Stimulated activated memory B cell treated with anti-CD40 and anti-IgM and Interleukin-4, amounts not matched to agents 10 μg/mL and 1 μg/mL and 100 μg/mL, for 72 hours (primary cell): ENCODE measurements at places on chromosomes 2 and 18.
A peak's percentile ranks its signal among the peaks of the same experiment; 100 is the strongest.

GRCh38 chr18:57075716-57076400 lies 71.0 kb upstream of the BOD1L2 start:
- ATAC-seq: no peak

DNA sequence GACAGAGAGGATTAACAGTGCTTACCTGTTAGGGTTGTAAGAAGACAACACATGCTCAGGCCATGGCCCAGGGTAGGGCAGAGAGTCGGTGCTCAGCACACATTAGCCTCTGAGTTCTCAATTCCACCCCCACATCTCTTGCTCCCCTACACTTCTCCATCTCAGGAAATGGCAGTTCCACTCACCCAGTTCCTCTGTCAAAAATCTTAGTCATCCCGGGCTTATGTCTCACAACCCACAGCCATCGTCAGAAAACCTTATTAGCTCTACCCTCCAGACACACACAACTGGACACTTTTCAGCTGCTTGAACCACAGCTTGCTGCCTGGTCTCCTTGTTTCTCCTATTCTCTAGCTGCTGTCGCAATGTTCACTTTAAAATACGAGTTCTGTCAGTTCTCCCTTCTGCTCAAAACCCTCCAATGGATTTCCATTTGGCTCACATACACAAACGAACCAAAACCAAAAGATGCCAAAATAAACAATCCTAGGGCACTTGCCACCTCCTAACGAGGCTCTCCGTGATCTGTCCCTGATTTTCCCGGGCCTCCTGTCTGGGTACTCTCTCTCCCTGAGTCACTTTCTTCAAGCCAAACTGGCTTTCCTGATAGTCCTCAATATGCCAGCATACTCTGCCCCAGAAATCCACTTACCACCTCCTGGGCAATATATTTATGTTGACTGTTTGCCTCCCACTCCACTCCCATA lies 89.7 kb downstream of the KCTD1 start:
- ATAC-seq: peak; percentile 80

GRCh38 chr2:7845332-7845731 lies 836.5 kb upstream of the ID2 start:
- ATAC-seq: no peak

DNA sequence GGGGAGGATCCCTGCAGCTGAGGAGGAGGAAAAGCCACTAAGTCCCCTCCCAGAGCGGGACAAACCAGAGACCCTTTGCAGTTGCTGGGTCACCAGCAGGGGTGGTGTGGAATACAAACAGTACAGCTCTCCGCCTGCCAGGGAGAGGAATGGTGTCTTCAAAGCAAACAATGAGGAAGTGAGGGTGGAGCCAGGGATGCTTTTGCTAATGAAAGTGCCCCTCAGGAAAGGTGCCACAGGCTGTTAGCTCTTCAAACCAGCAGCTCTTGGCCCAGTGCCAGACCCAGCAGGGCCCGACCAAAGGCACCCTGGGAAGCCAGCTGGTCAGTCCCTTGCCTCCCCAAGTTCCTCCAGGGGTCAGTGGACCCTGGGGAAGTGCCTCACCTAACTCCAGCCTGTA lies 102.8 kb downstream of the HIBCH start:
- no peak for ATAC-seq

DNA sequence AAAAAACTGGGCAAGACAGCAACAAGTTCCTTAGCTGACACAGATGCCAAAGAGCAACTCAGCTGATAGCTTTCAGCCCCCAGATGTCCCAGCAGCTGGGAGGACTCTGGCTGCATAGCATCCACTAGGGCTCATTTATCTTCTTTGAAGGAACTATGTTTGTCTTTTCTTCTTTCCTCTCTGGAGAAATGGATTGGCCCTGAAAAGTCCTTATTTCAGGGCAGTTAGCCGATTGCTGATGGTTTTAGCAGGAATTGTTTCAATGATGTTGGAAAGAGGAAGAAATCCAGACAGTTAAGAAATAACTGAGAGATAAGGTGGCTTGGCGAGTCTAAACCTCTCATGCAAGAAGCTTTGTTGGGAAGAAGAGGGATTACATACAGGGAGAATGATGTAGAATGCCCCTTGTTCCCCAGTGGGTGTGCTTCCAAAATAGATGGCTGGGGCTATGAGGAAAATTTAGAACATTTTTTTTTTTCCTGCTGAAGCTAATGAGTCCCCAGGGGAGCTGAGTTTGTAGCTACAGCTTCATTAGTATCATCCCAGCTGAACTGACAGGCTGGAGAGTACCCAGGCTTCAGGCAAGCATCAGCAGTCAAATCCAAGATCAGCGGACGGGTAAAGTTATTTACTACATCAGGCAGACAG lies 33.6 kb upstream of the SERPINE2 start:
- ATAC-seq: no peak

DNA sequence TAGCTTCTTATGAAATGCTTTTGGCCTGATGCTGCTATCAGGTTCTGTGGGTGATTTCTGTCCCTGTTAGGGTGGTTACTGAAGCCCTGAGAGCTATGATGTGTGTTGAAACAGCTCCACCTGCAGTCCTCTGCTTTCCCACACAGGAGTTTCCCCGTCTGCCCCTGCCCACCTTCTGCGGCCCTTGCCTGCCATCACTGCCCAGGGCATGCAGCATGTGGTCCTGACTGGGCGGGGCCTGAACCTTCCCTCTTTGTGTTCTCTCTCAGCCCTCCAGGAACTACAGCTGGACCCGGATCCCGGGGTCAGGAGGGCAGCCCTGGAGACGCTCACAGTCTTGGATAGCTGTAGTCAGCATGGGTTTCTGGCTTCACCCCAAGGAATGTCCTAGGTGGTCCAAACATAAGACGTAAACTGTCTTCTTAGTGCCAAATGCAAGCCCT lies 21.4 kb downstream of the HJURP start:
- peak; percentile 26 for ATAC-seq

DNA sequence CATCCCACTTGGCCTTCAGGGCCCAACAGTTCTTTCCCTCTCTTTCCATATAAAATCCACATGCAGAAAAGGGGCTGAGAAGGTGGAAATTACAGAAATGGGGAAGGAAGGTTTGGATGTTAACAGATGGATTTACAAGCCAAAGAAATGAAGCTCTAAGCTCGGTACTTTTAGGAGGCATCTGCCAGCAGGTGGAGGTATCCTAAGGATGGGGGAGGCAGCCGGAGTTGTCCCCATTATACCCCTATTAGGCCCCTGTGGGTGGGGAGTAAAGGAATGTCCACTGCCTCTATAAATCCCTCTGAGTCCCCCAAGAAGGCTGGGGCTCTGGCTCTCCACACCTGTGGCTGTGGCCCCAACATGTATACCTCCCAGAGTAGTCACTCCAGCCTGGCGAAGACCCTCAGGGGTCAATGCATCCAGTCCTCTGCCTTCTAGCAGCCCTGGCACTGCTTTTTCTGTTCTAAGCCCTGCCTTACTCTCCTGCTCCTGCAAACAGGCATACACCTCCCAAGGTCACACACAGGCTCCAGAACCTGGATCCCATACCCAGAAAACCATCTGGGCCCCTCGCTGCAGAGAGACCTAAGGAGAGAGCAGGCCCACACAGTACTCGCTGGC lies 1.2 kb downstream of the FBXO41 start:
- no peak for ATAC-seq

DNA sequence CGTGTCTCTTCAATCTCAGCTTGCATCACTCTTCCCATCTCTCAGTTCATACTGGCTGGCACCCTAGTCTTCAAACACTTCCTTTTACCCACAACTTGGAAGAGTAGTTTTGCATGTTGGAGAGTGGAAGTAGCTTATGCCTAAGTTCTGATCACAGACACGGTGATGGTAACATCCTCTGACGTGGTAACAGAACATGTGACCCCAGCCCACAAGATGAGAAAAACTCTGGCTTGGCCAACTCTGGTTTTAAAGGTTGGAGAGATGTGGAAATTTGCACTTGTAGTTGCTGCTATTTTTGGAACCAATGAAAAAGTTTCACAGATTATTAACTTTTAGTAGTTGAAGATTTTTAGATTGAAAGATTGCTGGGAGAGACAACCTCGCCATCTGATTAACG lies 155.4 kb upstream of the SLC35G4 start:
- no peak for ATAC-seq

DNA sequence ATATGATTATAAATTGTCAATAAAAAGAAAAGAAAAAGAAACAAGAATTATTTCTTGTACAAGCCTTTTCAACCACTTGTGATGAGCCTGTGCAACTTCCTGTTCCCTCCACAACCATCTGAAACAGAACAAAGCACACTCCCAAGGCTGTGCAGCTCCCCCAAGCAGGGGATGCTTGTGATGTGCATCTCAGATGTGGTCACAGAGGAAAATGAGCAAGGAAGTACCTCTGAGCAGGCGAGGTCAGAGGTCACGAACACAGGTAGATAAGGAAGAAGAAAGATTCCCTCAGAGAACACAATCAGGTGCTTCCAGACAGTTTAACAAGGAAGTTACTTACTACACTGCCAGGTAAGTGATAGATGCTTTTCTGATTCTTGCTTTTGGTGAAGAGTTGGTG lies 274.8 kb upstream of the SLC39A10 start:
- no peak for ATAC-seq

GRCh38 chr2:201440182-201440581 lies 11.1 kb downstream of the TRAK2 start:
- no peak for ATAC-seq

GRCh38 chr18:31538837-31539236 lies 40.9 kb downstream of the DSG2 start:
- ATAC-seq: no peak
